Activated naive CD8-positive, alpha-beta T cell treated with anti-CD3 and anti-CD28 coated beads, Interleukin-2, amount 50 U/mL, for 24 hours (primary cell): ENCODE measurements at places on chromosomes 12 and 14.

- DNase-seq, result no peak
Observed at GRCh38 chr12:117159674-117160073, 30.6 kb downstream of the FBXO21 start.

GRCh38 chr12:84974155-84974815 lies 61.7 kb upstream of the SLC6A15 start:
- DNase-seq, result no peak

DNA sequence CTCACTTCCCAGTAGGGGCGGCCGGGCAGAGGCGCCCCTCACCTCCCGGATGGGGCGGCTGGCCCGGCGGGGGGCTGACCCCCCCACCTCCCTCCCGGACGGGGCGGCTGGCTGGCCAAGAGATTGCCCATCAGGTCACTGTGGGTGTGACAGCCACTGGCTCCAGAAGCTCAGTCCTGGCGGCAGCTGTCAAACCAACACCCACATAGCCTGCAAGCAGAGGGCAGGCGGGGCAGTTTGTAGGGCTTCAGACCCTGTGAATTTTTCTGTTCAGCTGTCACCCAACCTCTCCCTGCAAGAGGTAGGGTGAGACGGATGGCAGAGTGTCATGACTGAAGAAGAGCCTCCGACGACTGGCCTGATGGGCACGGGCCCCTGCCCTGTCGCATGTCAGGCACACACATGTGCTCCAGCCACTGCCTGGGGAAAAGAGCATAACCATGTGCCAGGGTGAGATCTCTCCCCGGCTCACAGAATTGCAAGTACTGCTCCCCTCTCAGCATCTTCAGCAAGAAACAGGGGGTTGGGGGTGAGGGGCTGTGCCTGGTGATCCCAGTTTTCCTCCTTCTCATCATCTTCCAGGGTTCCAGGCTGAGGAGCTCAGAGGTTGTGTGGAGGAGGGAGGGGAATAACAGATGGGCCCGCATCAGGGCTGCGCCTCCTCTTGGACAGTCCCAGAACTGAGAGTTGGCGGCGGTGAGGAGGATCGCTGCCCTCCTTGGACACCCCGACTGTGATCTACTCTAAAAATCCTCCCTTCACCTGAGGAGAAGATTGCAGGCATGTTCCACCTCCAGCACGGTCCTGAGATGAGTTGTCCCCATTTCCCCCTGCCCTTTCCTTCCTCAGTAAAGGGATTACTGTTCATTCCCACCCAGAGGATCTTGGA lies 11.2 kb upstream of the PRPH start:
- DNase-seq, result no peak

DNA sequence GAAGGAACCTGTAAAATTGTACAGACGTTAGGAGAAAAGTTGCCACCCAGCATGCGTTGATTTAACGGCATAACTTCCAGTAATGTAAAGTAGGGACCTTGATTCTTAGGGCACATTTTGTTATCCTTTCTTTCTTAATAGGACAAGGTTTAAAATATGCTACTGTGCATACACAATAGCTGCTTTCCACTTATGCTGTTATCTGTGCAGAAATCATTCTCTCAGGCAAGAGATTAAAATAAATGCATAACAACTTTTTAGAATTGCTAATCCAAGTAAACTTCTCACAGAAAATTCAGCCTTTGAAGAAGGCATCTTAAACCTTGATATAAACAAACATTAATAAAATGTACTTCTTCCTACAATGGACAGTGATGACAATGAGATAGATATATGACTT lies 16.0 kb upstream of the PTCSC3 start:
- DNase-seq, result no peak

DNA sequence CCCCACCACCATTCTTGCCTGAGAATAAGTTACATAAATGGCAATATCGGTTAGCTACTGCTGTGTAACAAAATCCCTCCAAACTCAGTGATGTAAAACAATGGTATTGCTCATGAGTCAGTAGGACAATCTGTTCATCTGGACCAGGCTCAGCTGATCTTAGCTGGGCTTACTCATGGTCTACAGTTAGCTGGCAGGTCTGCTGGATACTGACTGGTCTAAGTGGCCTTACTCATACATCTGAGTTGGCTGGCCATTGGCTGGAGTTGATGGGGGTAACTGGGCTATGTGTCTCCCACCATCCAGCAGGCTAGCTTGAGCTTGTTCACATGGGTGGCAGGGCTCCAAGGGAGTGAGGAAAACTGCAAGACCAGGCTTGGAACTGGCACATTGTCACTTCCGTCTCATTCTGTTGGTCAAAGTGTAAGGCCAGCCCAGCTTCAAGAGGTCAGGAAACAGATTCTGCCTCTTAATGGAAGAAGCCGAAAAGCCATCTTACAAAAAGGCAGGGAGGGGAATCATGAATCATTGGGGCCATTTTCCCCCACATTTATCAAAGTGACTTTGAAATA lies 56.7 kb upstream of the CHGA start:
- DNase-seq, result no peak

- DNase-seq, result no peak
Observed at GRCh38 chr12:101475751-101476305, 692 bp downstream of the SPIC start.

- DNase-seq, result no peak
Observed at GRCh38 chr14:58607131-58607951, 30.4 kb upstream of the DACT1 start.

DNA sequence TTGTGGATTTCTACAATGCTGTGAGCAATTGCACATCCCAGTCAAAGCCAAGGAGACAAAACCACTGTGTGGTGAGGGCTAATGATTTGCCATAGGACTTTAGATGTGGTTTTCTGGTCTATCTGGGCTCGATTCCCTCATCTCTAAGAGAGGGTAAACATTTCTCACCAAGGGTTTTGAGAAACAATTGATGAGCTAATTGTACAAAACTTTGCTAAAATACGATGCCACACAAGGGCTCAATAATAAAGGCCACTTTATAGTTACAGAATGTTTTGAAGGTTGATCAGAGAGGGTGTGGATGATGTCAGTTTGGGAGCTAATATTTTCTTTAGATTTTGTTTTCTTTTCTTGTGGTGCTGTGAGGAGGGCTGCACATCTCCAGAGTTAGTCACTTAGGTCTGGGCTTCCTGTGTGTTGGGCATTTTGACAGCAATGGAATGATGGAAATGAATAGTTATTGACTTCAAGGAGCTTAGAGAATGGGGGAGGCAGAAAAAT lies 60.8 kb upstream of the SLC38A4 start:
- DNase-seq, result no peak

GRCh38 chr12:10967409-10967808 lies 19.3 kb downstream of the TAS2R50 start:
- no peak for DNase-seq

GRCh38 chr12:9237286-9237685 lies 29.1 kb upstream of the PZP start:
- no peak for DNase-seq

- DNase-seq, result no peak
Observed at GRCh38 chr14:69401841-69402240, 3.3 kb downstream of the SLC39A9 start.

GRCh38 chr12:50545786-50546185 lies 41.0 kb downstream of the DIP2B start:
- no peak for DNase-seq

- DNase-seq, result no peak
Observed at GRCh38 chr14:21258005-21258888, 11.0 kb downstream of the HNRNPC start.

- DNase-seq, result no peak
Observed at GRCh38 chr14:65943916-65944410, 531.4 kb downstream of the FUT8 start.

DNA sequence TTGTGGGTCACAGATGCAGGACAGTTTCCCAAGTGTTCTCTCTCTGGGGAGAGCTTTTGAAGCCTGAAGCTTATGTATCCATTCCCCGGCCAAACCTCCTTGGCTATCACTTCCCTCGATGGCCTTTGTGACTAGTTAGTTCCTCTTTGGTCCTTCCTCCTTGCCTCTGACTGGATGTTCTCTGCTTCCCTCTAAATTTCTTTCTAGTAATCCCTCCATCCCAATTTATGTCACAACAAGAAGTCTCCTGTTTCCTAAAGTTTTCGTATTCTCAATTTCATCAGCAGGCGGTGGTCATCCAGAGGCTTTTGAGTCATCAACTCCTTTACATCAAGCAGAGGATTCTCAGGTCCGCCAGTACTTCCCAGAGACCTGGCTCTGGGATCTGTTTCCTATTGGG lies 27.5 kb downstream of the A2ML1 start:
- no peak for DNase-seq

- no peak for DNase-seq
Observed at GRCh38 chr14:50242566-50243310, 11.4 kb upstream of the SOS2 start.

- DNase-seq, result no peak
Observed at GRCh38 chr12:107396991-107397390, 288.6 kb upstream of the PWP1 start.

DNA sequence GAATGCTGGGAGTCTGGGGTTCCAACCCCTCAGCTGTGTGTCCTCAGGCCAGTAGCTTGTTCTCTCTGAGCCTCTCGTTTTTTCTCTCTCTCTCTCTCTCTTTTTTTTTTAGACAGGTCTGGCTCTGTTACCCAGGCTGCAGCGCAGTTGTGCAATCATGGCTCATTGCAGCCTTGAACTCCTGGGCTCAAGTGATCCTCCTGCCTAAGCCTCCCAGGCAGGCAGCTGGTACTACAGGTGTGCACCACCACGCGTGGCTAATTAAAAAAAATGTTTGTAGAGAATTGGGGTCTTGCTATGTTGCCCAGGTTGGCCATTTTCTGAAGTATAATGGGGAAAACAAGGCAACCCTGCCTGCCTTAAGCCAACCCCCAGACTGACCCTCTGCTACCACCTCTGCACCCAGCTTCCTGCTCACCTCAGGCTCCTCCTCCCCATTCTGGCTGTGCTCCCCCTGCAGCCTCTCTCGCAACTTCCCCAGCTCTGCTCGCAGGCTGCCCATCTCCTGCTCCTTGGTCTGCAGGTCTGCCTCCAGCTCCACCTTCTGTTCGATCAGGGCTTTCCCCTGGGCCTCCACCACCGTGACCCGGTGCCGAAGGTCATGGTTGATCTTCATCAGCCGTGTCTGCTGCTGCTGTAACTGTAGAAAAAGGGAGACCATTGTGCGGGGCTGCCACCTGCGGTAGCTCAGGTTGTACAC lies 35.2 kb downstream of the RILPL1 start:
- no peak for DNase-seq

- no peak for DNase-seq
Observed at GRCh38 chr12:26467351-26467750, 272.0 kb downstream of the SSPN start.

- no peak for DNase-seq
Observed at GRCh38 chr12:132494294-132495164, 4.6 kb downstream of the FBRSL1 start.

DNA sequence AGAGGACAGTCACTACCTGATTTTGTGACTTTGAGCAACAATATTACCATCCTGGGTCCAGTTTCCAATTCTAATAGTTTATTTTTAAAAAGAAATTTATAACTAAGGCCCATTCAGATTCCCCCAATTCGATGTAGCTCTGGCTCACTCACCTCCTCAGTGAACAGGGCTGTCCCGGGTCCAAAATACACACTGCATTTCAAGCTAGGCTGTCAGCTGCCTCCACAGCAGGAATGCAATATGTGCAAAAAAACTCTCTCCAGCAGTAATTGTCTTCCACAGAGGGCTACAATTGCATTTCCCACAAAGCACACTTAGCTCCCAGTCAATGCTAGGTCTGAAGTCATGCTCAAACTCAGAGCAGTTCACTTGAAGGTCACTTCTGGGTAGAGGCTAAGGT lies 39.3 kb upstream of the ZNF641 start:
- DNase-seq, result no peak

DNA sequence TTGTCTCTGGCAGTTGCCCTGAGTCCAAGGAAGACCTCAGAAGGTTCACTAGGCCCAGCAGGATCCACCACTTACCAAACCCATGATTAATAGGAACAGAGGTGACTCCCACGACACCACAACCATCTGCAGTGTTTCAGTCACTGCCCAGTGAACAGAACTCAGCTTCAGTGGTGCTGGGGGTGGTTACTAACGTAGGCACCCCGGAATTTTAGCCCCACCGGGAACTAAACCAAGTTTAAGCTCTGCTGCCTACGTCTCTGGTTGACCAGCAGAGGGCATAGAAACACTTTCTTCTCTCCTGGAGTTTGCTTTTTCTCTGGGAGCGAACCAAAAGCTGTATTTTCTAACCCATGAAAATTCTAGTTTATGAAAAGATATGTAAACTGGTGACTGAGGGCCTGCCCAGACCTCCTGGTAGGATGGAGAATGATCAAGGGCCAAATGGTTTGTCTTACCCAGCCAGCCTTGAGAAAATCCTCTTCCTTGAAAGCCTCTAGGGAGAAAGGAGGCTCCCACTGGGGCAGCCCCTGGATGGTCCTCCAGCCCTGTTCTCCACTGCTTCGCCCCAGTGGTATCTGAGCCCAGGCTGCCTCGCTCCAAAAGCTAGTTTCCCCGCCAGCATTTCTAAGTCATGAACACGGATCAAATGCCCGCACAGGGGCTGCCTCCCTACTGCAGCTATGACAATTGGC lies 379.8 kb downstream of the DPF3 start:
- DNase-seq, result no peak

DNA sequence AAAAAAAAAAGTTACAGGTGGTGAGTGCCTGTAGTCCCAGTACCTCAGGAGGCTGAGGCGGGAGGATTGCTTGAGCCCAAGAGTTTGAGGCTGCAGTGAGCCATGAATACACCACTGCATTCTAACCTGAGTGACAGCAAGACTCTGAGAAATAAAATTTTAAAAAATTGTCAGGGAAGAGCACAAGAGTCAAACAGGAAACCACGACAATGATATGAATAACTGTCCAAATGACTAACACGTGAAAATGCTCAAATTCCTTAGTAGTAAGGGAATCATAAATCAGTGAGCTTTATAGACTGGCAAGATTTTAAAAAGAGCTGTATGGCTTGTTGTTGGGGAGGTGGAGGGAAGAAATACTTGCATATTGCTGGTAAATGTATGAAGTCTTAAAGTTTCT lies 12.9 kb upstream of the ASPG start:
- no peak for DNase-seq

- no peak for DNase-seq
Observed at GRCh38 chr12:50580436-50580835, 75.7 kb downstream of the DIP2B start.

GRCh38 chr14:61343991-61344405 lies 22.6 kb downstream of the PRKCH start:
- DNase-seq, result no peak

DNA sequence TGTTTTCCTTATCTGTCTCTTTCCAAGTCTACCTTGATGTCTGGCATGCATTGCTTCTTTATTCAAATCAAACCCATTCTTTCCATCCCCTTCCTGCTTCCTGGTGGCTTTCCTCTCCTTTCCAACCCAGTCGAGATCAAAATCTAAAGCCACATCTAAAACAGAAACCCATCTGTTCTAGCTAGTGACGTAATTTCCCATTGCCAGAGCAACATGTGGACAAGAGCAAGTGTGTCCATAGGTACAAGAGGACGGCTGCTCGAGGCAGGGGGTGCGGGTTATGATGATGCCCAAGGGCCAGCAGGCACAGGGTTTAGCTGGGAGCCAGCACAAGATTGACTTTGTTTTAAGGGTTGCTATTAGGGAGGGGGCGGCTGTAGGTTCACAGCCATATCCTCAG lies 7.0 kb downstream of the KRT80 start:
- DNase-seq, result no peak

GRCh38 chr12:122147514-122148290 lies 26.3 kb downstream of the IL31 start:
- DNase-seq, result no peak
